ENCODE measurements at places on chromosomes 3 and 15. TPM values are rescaled to one million over a fixed set of nuclear protein-coding genes. Genes with fewer than 3 reads are reported as not detected.
A peak's percentile ranks its signal among the peaks of the same experiment; 100 is the strongest.

The NPAP1 gene
- 0.07 TPM for total RNA-seq

The SQOR gene
- total RNA-seq, result 0.25 TPM

- no peak for DNase-seq
These were observed 47.1 kb upstream of the MECOM start for GRCh38 chr3:169710619-169711018.

- no peak for DNase-seq
These were observed 393.7 kb upstream of the ADAMTS9 start for GRCh38 chr3:65081536-65081935.

The AHSG gene
- total RNA-seq, result 1.1 TPM

GRCh38 chr3:46551615-46552014, 14.5 kb downstream of the LRRC2 start:
- no peak for DNase-seq

- DNase-seq, result no peak
These were observed 8.9 kb downstream of the DUSP7 start for GRCh38 chr3:52047295-52047960.

The AGTR1 gene
- not detected for total RNA-seq

- no peak for DNase-seq
These were observed 831.1 kb upstream of the NR2F2 start for GRCh38 chr15:95499397-95499796.

- DNase-seq, result no peak
These were observed 314.7 kb upstream of the CFAP20DC start for GRCh38 chr3:59364496-59364895.

- no peak for DNase-seq
These were observed 960.2 kb upstream of the CFAP20DC start for GRCh38 chr3:60009931-60010478.

The ITIH3 gene
- not detected for total RNA-seq

GRCh38 chr3:141243271-141243707, 11.7 kb downstream of the PXYLP1 start:
- no peak for DNase-seq

DNA sequence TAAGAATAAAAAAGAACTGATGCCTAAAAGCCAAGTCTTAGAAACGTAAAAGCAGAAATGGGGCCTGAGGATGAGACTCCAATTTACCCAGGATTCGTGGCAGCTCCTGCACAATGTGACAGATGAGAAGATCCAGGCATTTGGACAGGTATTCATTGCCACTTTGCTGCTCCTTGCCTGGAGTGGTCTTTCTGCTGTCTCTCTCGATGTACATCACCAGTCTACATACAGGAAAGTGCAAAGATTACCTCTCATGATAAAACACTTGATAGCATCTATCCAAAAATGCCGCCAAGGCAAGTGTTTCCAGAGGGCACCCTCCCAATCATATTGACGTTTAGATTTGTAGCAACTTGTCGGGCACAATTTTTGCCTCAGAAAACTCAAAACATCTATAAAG, 244.3 kb downstream of the ULK4 start:
- no peak for DNase-seq

DNA sequence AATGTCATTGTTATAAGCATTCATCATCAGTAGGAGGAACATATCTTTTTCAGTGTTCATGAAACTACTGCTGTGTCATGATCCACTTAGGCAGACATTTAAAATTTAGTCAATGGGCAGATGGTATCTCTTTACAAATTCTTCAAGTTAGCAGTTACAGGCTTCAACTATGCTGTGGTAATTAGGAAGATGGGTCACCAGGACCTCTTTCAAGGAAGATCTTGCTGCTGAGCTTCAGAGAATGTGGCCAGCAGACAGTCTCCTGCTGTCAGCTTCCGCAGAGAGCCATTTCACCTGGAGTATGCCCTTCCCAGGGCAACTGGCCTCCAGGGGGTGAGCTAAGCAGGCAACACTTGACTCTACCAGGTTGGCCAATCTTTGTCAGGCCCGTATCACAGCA, 19.4 kb downstream of the IFT57 start:
- DNase-seq, result peak; percentile 17

DNA sequence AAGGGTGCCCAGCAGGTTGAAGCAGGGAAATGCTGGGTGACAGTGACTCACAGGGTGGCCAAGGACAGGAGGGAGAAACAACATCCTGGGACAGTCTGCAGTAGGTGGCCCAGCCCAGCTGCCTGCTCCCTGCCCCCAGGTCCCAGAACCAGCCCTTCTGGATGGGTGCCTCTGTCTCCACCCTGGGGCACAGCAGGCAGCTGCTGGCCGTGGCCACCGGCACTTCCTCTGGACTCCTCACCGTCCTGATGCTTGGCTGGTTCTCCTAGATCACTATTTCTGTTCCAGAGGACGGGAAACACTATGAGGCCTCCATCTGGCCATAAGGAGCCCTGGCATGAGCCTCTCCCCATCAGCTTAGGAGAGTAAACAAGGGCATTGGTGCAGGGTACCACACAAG, 258.9 kb downstream of the XXYLT1 start:
- no peak for DNase-seq
